ENCODE measurements at places on chromosomes 11 and 22.
A peak's percentile ranks its signal among the peaks of the same experiment; 100 is the strongest.

DNA sequence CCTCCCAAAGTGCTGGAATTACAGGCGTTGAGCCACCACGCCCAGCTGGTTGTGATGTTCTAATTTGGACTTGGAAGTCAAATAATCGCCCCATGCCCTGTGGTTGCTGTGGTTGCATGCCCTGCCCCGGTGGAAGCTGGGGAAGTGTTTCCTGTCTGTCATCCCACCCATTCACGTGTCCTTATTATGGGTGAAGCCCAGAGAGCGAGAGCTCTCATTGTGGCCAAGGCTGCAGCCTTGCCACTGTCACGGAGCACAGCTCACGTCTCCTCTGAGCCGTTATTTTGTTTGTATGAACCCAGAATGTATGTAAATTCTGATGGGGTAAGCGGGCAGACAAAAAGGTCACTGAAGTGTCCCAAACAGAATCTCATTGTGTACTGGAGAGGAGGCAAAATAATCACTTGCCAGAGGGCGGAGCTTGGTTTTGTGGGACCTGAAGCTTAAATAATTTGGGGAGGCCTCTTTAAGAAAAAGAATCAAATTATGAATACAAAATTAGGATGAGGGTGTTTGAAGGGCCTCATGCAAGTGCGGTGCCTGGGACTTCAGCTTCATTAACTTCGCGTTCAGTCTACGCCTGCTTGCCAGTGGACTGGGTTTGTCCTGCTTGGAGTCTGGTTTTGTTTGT lies 25.8 kb upstream of the TREH start:
- no peak for DNase-seq

GRCh38 chr11:69801513-69802335 lies 17.5 kb downstream of the FGF3 start:
- peak; percentile 85 for DNase-seq

DNA sequence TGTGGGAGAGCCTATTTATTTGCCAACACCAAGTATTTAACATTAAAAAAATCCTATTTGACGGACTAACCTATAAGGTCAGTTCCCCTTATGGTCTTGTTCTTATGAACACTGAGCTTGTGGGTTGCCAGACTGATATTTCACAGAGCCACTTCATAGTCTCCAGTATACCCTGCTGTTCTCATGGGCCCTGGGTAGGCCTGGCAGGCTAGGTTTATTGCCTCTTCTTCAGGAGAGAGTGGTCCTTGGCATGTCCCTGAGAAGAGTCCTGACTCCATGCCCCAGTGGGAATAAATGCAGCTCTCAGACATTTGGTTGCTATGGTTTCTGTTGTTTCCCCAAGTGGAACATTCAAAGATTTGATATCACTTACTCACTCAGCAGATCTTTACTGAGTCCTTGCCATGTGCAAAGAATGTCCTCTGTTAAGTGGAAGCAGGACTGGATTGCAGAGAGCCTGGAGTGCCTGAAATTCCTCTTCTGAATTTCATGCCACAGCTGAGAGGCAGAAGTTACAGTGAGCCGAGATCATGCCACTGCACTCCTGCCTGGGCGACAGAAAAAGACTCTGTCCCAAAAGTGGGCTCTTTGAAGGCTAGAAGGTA lies 15.7 kb downstream of the SLC5A1 start:
- no peak for DNase-seq

DNA sequence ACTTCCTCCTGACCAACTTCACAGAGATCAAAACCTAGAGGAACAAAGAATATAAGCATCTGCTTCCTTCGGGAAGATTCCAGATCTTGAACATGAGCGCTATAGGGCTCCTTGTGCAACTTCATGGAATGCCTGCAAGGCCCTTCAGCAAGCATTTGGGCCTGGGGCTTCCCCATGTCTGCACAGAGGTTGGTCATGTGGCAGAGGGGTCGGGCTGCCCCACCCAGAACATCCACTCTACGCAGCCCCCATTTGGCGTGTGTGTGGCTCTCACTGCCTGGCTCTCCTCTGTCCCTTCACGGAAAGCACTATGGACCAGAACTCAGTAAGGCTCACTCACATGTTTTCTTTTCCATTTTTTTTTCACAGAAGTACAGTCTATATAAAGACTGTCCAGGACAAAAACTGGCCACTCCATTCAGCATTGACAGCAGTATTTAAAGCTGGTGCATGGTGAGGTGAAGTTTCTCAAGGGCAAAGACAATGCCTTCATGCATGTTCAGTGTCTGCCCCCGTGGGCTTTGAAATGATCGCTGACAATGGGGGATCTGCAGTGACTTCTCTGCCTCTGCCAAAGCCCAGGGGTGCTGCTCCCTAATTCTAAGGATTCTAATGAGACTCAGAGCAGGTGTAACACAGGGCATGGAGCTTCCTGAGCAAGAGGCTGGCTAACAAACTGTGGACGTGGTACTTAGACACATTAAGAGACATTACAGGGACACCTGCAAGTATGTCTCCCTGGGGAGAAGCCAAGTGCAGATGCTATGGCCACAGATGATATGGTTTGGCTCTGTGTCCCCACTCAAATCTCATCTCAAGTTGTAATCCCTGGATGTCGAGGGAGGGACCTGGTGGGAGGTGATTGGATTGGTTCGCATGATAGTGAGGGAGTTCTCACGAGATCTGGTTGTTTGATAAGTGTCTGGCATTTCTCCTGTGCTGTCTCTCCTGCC lies 66.5 kb upstream of the PITPNB start:
- no peak for DNase-seq

DNA sequence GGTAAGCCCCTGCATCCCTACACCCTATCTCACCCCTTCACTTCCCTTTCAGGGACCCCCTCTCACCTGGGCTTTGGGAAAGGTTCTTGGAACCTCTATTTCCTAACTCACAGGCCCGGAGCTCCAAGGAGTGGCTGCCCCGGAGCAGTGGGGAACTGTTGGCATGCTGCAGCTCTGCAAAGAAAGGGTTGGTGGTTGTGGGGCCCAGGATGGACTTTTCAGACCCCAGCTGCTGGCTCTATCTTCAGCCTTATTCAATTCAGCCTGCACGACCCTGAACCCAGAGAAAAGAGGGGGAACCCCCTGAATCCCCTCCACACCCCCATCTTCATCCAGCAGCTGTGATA lies 10.0 kb downstream of the ROBO4 start:
- DNase-seq, result no peak

GRCh38 chr11:103673773-103674172 lies 362.7 kb upstream of the DDI1 start:
- DNase-seq, result no peak

- no peak for DNase-seq
These were observed 100.3 kb downstream of the BRD1 start for GRCh38 chr22:49727191-49727880.

- DNase-seq, result no peak
These were observed 380.9 kb downstream of the ETS1 start for GRCh38 chr11:128206461-128206860.

DNA sequence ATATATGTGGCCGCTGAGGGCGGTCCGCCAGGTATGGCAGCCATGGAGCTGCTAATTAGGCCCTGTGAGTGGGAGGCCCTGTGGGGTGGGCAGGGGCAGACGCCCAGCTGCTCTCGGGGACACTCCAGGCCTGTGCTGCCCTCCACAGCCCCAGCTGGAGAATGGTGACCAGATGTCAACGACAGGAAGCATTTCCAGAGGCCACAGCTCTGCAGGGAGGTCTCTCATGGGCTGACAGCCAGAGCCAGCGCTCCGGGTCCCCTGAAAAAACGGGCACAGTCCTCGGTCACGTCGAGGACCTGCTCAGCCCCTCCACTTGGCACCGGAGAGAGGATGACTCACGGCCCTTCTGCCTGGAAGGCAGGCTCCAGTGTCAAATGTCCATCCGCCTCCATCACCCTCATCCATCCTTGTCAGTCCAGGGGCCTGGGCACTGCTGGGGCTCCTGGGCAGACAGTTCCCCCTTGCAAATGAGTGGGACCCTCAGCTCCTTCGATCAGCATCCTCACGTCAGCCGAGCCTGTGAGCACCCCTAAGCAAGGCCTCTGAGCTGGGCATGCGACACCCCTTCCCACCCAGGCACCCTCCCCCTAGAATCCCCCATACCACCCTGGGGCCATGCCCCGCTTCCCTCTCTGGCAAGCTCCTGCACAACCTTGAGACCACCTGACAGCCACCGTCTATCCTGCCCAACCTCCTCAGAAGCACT lies 1.9 kb downstream of the BID start:
- DNase-seq, result peak; percentile 30

DNA sequence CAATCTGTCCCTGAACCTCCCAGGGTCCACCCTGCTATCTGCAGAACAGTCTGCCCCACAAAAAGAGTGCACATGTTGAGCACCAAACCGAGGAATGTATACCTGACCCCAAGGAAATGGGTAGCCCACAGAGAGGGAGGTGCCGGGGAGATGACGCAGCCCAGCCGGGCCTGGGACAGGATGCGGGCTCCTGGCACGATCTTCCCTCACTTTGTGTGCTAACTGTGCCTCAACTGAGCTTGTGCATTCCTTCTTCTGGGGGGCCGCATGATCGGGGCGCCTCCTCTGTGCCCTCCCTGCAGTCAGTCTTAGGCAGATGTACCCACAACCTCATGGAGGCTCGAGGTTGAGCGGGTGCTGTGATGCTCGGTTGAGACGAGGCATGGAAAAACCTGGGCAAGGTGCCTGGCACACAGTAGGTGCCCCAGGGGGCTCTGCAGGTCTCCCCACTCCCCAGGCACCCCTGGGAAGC lies 2.4 kb downstream of the GAS2L1 start:
- DNase-seq, result no peak

DNA sequence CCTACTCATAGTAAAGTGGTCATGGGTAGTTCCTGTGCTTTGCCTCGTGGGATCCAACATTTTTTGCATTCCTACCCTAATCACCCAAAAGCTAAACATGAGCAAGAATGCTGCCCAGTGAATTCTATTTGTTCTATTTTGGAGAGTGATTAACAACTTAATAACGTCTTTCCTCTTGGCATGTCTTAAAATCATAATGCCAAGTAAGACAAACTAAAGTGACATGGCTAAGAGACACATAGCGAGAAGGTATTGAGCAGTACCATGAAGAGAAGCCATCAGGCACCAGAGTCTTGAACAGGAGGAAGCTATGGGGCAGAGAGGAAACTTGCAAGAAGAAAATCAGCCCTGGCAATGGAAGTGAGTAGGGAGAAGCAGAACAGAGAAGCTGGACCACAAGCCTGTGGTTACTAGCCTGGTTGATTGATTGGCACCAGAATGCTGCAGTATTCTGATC lies 32.0 kb downstream of the EXPH5 start:
- no peak for DNase-seq

GRCh38 chr22:50012211-50013181 lies at the start of gene IL17REL:
Gene IL17REL, minus strand, starts transcription at chr22:50012765. Its CDS starts 119 bp downstream, at chr22:50012646.
- peak; percentile 44 for DNase-seq

- DNase-seq, result no peak
These were observed 12.0 kb upstream of the TTLL12 start for GRCh38 chr22:43198936-43199335.

GRCh38 chr11:111355956-111356659 lies 23.0 kb downstream of the POU2AF1 start:
- no peak for DNase-seq

DNA sequence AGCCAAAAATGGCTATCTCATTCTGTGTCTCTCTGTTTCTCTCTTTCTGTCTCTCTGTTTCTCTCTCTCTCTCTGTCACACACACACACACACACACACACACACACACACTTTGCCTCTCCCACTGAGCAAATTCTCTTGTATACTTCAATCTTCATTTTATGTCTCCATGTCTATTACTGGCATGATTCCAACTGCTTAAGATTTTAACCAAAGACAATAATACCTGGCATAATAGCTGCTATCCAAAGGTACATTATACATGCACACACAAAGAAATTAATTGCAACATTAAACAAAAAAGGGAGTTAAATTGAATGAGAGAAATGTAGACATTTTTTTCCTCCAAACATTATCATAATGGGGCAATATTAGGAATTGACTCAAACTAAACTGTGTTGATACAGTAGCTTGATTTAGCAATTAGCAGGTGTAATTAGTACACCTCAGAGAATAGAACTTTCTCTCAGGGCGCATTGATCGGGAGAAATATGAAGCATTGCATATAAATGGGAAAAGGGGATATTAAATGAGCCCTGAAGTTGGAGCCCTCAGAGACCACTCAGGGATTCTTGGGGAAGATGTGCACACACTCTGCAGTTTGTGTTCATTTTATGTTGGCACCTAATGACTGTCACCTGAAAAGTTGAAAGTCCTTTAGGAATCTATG lies 17.4 kb upstream of the SLC1A2 start:
- DNase-seq, result no peak

DNA sequence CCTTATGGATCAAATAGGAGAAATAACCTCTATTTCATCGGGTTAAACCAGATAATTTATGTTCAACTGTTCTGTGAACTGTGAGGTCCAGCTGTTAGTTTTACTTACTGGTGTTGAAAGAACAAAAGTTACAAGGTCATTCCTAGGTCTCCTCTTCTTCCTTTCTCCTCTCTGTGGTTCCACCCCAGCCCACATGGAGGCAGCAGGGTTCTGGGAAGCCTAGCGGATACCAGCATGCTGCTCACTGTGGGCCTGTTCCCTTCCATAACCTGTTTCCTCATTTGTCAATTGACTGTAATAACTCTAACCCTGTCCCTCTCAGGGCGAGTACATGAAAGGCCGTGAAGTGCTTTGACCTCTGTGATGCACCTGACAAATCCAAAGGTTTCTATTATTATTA lies 27.8 kb downstream of the RELT start:
- DNase-seq, result peak; percentile 46
